A549 treated with GW870086 at 1 μM for 4 hours (cell line): ENCODE measurements at places on chromosomes 2 and 18. TPM values are rescaled to one million over a fixed set of nuclear protein-coding genes. Genes with fewer than 3 reads are reported as not detected.

The SKOR2 gene
- not detected in 5 replicates for total RNA-seq

The NGEF gene
- 14.5 to 19.4 TPM (median 18.1 TPM) in 5 replicates for total RNA-seq

The ERMN gene
- total RNA-seq, result not detected in 5 replicates

The SLC5A6 gene
- total RNA-seq, result 63.5 to 74.6 TPM (median 69.6 TPM) in 5 replicates

The ALMS1 gene
- total RNA-seq, result 7.8 to 10.3 TPM (median 8.0 TPM) in 5 replicates

The DSC2 gene
- 0.65 to 1.3 TPM (median 1.1 TPM) in 5 replicates for total RNA-seq

The ARHGEF4 gene
- total RNA-seq, result 7.6 to 10.6 TPM (median 10.3 TPM) in 5 replicates

The RAB6C gene
- total RNA-seq, result not detected in 5 replicates
